ENCODE measurements at places on chromosomes 16 and 17. TPM values are rescaled to one million over a fixed set of nuclear protein-coding genes. Genes with fewer than 3 reads are reported as not detected.

FBXL20 gene
- 20.3 TPM for total RNA-seq

MYL11 gene
- not detected for total RNA-seq

DNA sequence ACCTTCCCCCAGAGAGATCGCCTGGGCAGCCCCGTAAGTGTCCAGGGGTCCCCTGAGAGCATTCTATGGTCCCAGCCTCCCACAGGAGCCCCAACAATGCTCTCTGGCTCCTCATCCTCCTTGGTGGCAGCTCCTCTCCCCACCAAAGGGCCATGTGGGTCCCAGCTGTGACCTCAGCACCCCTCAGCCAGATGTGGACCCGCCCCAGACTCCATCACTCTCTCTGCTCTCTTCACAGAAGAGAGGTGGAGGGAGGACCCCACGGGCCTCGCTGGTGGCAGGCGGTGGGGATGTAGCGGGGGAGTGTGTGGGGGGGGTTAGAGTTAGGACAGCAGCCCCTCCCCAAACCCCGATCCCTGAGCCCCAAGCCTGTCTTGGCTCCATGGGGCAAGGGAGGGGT is 41.0 kb downstream of the SOCS3 start:
- DNase-seq = peak; percentile 68

DNA sequence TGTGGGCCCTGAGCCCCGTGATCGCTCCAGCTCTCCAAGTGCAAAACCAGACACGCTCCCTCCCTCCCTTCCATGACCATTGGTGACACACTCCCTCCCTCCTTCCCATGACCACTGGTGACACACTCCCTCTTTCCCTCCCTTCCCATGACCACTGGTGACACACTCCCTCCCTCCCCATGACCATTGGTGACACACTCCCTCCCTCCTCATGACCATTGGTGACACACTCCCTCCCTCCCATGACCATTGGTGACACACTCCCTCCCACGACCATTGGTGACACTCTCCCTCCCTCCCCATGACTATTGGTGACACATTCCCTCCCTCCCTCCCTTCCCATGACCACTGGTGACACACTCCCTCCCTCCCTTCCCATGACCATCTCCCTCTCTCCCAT is 56.3 kb downstream of the LMF1 start:
- peak; percentile 92 for DNase-seq

EVI2A gene
- 191 TPM for total RNA-seq

VPS35L gene
- total RNA-seq = 65.7 TPM

Measured in osteoblast (primary cell).